IMR-90 (cell line): ENCODE measurements at places on chromosomes 6 and 20. TPM values are rescaled to one million over a fixed set of nuclear protein-coding genes. Genes with fewer than 3 reads are reported as not detected.

ORC3 gene
- polyA plus RNA-seq, result 17.8 and 22.3 TPM in 2 replicates

CDH4 gene
- 3.5 and 3.7 TPM in 2 replicates for polyA plus RNA-seq

KCNQ5 gene
- polyA plus RNA-seq, result 0.75 and 1.1 TPM in 2 replicates

SUN5 gene
- not detected in 2 replicates for polyA plus RNA-seq

SYCP2L gene
- polyA plus RNA-seq, result 0.05 TPM in 1 of 2 replicates, not detected in the other

DPPA5 gene
- not detected in 2 replicates for polyA plus RNA-seq

HLA-DMB gene
- 0.19 and 0.20 TPM in 2 replicates for polyA plus RNA-seq

COL21A1 gene
- 0.05 TPM in 1 of 2 replicates, not detected in the other for polyA plus RNA-seq

LZTS3 gene
- 3.2 and 3.7 TPM in 2 replicates for polyA plus RNA-seq

ARMC2 gene
- polyA plus RNA-seq, result 3.5 and 3.9 TPM in 2 replicates

HLA-C gene
- polyA plus RNA-seq, result 87.3 and 104 TPM in 2 replicates

SLC12A5 gene
- 2.2 and 3.4 TPM in 2 replicates for polyA plus RNA-seq

SLC35D3 gene
- polyA plus RNA-seq, result not detected in 2 replicates

FAM83B gene
- polyA plus RNA-seq, result 0.02 TPM in 1 of 2 replicates, not detected in the other

NINL gene
- 10.4 and 11.2 TPM in 2 replicates for polyA plus RNA-seq

SLC32A1 gene
- not detected in 2 replicates for polyA plus RNA-seq

ZNF292 gene
- 5.4 and 5.5 TPM in 2 replicates for polyA plus RNA-seq

CLPSL2 gene
- polyA plus RNA-seq, result not detected in 2 replicates

SDCBP2 gene
- 1.3 TPM in 2 replicates for polyA plus RNA-seq

SIGLEC1 gene
- not detected in 2 replicates for polyA plus RNA-seq

SLC26A8 gene
- polyA plus RNA-seq, result 0.07 TPM in 1 of 2 replicates, not detected in the other

GPX6 gene
- not detected in 2 replicates for polyA plus RNA-seq

MAP7 gene
- 0.19 TPM in 2 replicates for polyA plus RNA-seq

RAD21L1 gene
- polyA plus RNA-seq, result not detected in 2 replicates

TNFAIP3 gene
- polyA plus RNA-seq, result 12.6 and 14.2 TPM in 2 replicates

ANKEF1 gene
- 0.20 and 0.31 TPM in 2 replicates for polyA plus RNA-seq

LEMD2 gene
- 37.8 and 43.6 TPM in 2 replicates for polyA plus RNA-seq

SLC22A3 gene
- polyA plus RNA-seq, result not detected in 2 replicates

SLA2 gene
- polyA plus RNA-seq, result 0.03 TPM in 1 of 2 replicates, not detected in the other

PCNA gene
- polyA plus RNA-seq, result 185 and 213 TPM in 2 replicates

SLC52A3 gene
- polyA plus RNA-seq, result not detected in 2 replicates

SLC17A2 gene
- polyA plus RNA-seq, result not detected in 2 replicates

RBPJL gene
- polyA plus RNA-seq, result not detected in 2 replicates
